ENCODE measurements at places on chromosomes 12 and 14.

DNA sequence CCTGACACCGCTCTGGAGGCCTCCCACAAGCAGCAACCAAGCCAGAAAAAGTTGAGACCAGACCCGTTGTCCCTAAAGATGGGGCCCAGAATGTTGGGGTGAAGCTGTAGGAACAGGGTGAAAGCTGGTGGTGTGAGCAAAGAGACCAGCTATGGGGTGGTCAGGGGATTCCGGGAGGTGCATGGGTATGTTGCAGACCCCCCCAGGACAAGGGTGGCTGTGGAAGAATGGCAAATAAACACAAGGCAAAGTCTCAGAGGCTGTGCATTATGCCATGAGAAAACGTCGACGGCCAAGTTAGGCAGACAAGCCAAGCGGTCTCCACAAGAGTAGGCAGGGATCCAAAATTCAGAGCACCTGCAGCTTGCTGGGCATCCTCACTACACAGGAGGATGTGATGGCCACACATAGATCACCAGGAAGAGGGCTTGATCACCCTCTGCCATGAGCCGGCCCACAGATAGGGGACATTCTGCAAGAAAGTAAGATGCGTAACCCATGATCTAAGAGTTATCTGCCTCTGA is 58.8 kb upstream of the KCNA1 start:
- DNase-seq = no peak

DNA sequence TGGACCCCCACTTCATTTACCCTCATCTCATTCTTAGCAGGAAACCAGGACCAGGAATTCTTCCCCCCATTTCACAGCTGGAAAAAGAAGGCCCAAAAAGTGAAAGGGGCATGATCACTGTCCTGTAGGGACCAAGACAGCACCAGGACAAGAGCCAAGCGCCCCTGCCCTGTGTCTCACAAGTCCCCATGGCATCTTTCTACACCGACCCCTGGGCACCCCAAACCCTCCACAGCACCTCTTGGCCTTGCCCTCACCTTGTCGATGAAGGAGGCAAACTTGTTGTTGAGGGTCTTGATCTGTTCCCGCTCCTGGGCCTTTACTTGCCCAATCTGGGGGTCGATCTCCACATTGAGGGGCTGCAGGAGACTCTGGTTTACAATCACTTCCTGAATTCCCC is 710 bp downstream of the KRT76 start:
- DNase-seq = no peak

DNA sequence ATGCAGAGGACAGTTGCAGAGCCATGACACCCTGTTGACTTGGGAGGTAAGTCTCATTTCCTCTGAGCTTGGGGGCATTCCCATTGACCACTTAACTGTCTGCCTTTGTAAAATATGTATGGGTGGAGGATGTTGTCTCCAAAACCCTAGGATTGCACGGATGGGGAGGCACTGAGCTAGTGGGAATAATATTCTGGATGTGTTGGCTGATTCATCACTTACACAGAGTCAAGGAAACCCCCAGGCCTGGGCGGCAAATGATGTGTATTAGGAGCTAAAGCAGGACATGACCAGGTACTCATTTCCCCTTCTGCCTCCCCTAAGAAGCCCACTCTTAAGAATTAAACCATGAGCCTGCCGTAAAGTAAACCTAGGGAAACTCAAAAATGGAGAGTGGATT is 319.4 kb downstream of the VRK1 start:
- no peak for DNase-seq

GRCh38 chr14:31965071-31965734 is 111.9 kb upstream of the ARHGAP5 start:
- no peak for DNase-seq

DNA sequence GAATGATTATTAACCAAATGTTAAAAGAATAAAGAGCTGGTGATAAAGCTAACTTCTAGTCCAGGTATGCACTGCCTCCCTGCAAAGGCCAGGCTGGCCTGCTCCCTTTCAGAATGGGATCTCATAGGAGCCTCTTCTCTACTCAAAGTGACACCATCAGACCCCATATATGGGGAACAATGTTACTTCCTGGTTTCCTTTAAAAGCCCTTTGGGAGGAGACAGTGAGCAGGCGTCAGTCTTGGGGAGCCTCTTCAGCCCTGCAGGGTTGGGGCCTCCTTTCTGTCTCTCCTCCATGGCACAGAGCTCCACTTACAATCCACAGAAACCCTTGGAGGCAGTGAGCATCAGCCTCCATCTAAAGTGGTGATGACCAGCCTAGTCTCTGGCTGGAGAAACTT is 17.3 kb upstream of the GPRC5A start:
- DNase-seq = no peak

DNA sequence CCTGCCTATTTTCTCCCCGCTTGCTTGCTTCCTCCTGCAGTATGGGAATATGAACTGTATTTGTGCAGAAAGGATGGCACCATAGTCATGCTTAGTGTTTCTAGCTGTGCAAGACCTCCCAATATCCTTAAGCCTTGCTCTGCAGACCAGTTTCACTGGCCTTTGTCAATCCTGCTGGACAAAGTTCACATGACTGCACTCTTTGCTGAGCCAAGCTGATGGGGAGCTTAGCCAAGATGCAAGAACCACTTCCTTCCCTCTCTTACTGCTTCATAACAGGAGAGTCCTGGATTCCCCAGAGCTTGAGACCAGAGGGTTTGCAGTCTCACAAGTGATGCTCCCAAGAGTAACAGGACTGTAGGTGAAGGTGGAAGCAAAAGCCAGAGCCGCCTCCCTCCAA is 3.8 kb downstream of the ASIC1 start:
- DNase-seq = peak; percentile 63

DNA sequence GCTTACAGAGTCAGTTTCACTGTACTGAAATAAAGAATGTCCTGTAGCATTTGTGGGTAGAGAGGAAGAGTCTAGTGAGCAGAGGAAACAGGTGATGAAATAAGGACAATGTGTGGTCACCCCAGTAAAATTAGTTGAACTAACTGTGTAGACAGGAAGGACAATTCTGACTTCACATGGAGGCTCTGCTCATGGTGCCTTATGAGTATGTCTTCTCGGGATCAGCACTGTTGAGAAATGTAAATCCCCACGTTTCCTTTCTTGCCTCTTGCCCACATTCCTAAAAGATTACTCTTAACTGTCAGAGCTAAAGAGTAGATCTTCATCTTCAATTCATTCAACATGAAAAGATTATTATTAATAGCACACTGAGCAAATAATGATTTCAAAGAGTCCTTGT is 113.2 kb upstream of the FLRT2 start:
- peak; percentile 66 for DNase-seq

GRCh38 chr12:2378835-2379330 is 326.1 kb downstream of the CACNA1C start:
- DNase-seq = no peak
